ENCODE measurements at places on chromosomes 2 and 18.

DNA sequence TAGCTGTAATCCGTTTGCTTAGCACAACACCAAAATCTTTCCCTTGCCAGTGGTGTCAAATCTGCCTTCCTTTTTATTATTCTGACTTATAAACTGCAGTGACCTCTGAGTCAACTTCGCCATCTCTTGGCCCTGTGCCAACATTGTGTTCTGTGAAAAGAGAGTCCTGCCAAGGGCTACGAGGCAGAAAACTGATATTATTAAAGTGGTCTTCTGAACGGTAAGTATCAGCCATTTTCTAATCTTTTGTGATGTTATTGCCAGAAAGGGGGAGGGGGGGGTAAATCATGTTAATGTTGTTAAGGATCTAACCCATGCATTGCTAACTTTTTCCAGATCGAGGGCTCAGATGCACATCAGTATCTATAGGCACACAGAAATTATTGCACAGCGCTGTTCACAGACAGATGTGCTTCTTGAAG lies 121.5 kb upstream of the LTBP1 start:
- DNase-seq: no peak

DNA sequence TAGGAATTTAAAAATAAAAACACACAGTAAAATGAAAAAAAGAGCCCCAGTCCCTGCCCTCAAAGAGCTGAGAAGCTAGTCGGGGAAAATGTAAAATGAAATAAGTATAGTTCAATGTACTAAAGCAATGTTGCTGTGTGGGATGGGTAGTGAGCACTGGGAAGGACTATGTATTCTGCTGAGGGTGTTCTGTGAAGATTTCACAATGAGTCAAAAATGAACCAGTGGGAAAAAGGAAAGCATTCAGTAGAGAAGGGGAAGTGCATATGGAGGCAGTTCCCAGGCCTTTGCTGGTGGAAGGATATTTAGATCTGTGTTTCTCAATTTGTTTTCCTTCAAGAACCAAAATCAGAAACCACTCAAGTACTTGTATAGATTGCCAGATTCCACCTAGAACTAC lies 1094.7 kb upstream of the KLHL29 start:
- no peak for DNase-seq

DNA sequence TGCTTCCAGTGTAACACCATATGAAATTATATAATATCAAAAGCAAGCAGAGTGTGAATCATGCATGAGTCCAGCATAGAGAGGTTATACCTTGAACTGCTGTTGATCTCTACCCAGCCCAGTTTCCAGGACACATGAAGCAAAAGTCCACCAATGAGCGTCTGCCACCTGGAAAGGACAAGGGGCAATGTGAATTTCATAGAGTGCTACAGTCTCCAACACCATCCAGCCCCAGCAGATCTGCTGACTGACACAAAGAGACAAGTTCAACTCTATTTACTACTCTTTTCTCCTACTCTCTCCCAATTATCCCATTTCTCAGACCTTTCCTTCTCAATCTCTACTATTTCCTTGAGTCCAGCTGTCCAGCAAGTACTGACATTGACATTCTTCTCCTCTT lies 31.8 kb upstream of the RIOK3 start:
- DNase-seq: no peak

- no peak for DNase-seq
Measured at GRCh38 chr2:86661333-86661732, 37.7 kb upstream of the RNF103 start.

GRCh38 chr2:233189025-233189424 lies 62.4 kb upstream of the ATG16L1 start:
- DNase-seq: no peak

GRCh38 chr2:12606472-12607000 lies 110.2 kb upstream of the TRIB2 start:
- no peak for DNase-seq
